Ovary (tissue), 10 donors: ENCODE measurements at places on chromosomes 4 and X.

GRCh38 chr4:77776182-77777134 lies 42.7 kb downstream of the CNOT6L start:
- H3K4me3 ChIP-seq = no peak overlapping the region
- no peaks in the 10 kb centered on the region for H3K36me3 ChIP-seq
- H3K27ac ChIP-seq = no peak overlapping the region
- H3K4me1 ChIP-seq = peaks cover 6% of the 10 kb centered on the region
- DNase-seq = no peak

- no peak for DNase-seq
- no peaks in the 10 kb centered on the region for H3K36me3 ChIP-seq
- H3K27me3 ChIP-seq = no peaks in the 10 kb centered on the region
- no peaks in the 10 kb centered on the region for H3K4me1 ChIP-seq
Measured at GRCh38 chr4:53076374-53076958, 214.3 kb downstream of the RASL11B start.

DNA sequence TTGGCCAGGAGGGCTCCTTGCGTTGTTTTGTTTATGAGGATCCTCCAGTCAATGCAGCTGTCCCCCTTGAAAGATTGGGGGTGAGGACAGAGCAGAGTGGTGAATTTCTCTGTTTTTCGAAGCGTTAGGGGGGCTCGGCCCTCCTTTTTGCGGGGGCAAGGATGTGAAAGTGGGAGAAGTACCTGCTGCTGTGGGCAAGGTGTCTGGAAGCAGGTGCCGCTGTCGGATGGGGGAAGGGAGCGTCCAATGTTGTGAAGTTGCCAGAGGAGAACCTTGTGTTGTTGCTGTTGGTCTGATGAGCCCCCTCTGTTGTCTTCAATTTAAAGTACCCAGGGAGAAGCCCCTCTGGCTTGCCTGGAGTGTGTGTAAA lies 613 bp downstream of the GLRB start:
- no peak overlapping the region for H3K27ac ChIP-seq
- H3K4me3 ChIP-seq = peak overlapping the region; percentile 42
- H3K27me3 ChIP-seq = no peaks in the 10 kb centered on the region
- H3K36me3 ChIP-seq = no peaks in the 10 kb centered on the region
- no peak for DNase-seq

DNA sequence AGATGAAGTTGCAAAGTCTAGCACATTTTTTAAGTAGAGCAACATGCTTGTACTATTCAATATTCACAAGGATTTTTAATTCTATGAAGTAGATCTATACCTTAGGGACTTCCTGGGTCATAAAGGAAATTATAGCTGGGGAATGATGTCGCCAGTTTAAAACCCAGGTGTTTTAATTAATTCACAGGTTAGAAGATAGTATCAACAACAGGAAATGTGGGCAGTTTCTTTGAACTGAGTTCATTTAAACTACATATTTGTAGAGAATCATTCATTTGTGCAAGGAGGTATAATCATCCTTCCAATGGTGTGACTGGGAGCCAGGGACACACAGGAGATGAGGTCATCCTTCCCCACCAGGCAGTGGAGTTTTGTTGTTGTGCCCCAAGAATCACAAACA lies 181.3 kb upstream of the KLF3 start:
- no peak for DNase-seq
- no peaks in the 10 kb centered on the region for H3K4me1 ChIP-seq
- H3K27ac ChIP-seq = no peak overlapping the region
- H3K36me3 ChIP-seq = no peaks in the 10 kb centered on the region

DNA sequence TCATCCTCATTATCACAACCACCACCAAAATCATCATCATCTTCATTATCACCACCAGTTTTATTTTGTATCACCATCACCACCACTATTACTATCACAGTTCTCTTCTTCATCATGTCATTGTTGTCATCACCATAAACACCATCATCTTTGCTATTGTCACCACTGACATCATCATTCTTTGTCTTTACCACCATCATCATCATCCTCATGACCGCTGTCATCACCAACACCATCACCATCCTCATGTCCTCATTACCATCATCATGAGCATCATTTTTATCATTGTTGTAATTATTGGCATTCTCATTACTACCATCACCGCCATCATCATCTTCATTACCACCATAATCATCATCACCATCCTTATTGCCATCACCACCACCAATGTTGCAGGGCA lies 31.4 kb downstream of the EVC start:
- no peaks in the 10 kb centered on the region for H3K36me3 ChIP-seq
- H3K4me3 ChIP-seq = no peak overlapping the region
- H3K4me1 ChIP-seq = no peaks in the 10 kb centered on the region
- no peaks in the 10 kb centered on the region for H3K27me3 ChIP-seq

DNA sequence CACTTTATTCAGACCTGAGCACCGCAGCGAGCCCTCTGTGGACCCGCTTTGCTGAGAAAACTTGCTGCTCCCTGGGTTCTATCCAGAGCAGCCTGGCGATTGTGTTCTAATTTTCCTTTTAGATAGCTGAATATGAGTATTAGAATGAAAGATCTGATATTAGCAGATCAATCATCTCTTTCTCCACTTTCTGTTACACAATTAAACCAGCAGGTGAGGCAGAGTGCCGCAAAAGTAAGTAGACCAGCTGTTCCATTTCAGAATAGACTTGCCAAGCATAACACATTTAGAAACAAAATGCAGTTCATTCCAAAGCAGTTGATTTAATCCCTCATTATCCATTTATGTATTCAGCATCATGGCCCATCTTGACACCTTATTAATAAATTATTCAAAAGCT lies 58.6 kb downstream of the PALLD start:
- no peaks in the 10 kb centered on the region for H3K4me1 ChIP-seq
- no peaks in the 10 kb centered on the region for H3K27me3 ChIP-seq
- no peak for DNase-seq
- no peaks in the 10 kb centered on the region for H3K36me3 ChIP-seq
- H3K4me3 ChIP-seq = no peak overlapping the region
- H3K27ac ChIP-seq = no peak overlapping the region

- no peak for DNase-seq
- H3K36me3 ChIP-seq = no peaks in the 10 kb centered on the region
- no peak overlapping the region for H3K27ac ChIP-seq
- no peaks in the 10 kb centered on the region for H3K27me3 ChIP-seq
- no peak overlapping the region for H3K4me3 ChIP-seq
- peaks cover 2% of the 10 kb centered on the region for H3K4me1 ChIP-seq
Measured at GRCh38 chr4:88442689-88443191, 14.2 kb upstream of the HERC5 start.

DNA sequence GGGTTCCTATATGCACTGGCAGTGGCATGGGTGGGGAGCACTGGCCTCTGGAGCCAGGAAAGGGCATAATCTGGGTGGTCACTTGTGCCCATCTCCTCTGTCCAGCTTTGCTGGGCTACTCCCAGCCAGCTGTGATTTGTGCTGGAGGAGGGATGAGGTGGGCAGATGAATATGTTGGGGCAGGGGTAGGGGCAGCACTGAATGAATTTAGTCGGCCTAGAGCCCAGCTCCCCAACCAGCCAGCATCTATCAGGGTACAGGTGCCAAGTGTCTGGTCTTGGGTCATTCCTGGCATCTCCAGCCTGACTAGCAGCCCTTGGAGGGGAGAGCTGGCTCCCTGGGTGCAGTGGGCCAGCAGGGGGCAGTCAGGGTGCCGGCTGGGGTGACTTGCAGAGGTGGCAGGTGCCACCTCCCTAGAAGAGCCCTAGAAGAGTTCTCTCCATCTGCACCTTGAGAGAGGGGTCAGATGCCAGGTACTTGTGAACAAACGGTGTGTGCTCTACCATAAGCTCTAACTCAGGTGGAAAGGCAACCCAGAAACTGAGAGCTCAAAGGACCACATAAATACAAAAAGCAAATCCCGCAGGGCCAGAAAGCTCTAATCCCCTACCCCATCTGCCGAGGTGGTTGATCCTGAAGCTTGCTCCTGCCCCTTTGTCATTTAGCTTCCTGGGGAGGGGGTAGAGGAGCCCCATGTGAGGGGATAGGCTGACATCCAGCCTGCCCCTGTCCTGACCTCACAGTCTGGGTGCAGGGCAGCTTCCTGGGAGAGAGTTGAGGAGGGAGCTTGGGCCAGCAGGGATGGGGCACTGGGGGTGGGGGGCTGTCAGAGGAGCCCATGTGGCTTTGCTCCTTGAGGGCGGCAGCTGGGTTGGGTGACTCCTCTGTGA lies 2.2 kb downstream of the SORCS2 start:
- H3K27me3 ChIP-seq = no peaks in the 10 kb centered on the region
- no peak overlapping the region for H3K4me3 ChIP-seq
- no peaks in the 10 kb centered on the region for H3K36me3 ChIP-seq
- peaks cover 15% of the 10 kb centered on the region for H3K4me1 ChIP-seq
- H3K27ac ChIP-seq = no peak overlapping the region

DNA sequence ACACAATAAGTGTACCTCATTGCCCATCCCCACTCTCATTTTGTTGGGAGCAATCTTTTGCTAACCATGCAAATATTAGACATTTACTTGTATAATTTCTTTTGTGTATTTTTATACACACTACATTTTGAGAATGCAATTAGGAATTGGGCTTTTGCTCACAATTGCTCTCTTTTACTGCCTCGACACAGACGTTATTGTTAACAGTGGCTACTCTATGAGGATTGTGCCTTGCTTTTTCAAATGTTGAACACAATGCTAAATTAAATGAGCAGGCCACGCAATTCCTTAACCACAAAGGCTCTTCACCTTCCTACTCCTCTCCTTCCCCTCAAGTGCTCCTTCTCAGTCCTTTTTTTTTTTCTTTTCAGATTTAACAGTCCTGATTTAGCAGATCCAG lies 42.8 kb upstream of the HPF1 start:
- H3K4me3 ChIP-seq = no peak overlapping the region
- DNase-seq = no peak
- H3K27ac ChIP-seq = no peak overlapping the region
- no peaks in the 10 kb centered on the region for H3K27me3 ChIP-seq
- no peaks in the 10 kb centered on the region for H3K36me3 ChIP-seq
